ENCODE measurements at places on chromosomes 3 and 15.

DNA sequence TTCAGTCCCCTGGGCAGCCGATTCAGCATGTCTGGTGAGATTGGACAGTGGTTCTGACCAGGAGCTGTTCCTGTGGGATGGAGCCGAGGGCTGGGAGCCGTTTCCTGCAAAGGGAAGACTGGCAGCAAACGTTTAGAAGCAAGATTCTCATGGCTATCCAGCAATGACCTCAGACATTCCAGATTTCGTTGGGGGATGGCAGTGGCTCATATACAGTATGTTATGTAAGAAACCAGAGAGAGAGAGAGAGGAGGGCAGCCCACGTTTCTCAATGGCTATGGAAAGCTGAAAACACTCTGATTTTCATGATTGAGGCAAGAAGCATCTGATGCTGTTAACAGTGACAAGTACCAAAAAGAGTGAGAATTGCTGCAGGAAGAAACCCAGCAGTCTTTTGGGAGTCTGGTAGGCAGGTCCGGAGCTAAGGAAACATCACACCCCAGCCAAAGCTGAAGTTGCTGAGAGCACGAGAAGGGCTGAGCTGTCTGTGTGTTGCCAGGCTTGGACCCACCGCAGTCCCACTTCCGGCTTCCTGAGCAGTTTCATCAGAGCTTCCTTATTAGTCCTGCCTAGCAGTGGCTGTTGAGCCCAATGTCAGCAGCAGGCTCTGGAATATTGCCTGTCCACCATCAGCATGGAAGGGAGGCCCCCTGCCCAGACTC is 25.6 kb upstream of the VPS8 start:
- peak overlapping the region; percentile 19 for H3K4me3 ChIP-seq
- H3K27me3 ChIP-seq = peaks cover 6% of the 10 kb centered on the region
- no peak overlapping the region for H3K27ac ChIP-seq
- peaks cover 21% of the 10 kb centered on the region for H3K4me1 ChIP-seq
- no peaks in the 10 kb centered on the region for H3K36me3 ChIP-seq

- peaks cover 33% of the 10 kb centered on the region for H3K27me3 ChIP-seq
- peaks cover 10% of the 10 kb centered on the region for H3K4me1 ChIP-seq
- H3K36me3 ChIP-seq = no peaks in the 10 kb centered on the region
- H3K4me3 ChIP-seq = no peak overlapping the region
Observed at GRCh38 chr15:59400103-59400813, 27.6 kb upstream of the MYO1E start.

- no peaks in the 10 kb centered on the region for H3K27me3 ChIP-seq
- H3K27ac ChIP-seq = no peak overlapping the region
- peaks cover 5% of the 10 kb centered on the region for H3K4me1 ChIP-seq
Observed at GRCh38 chr3:65939801-65940246, 98.9 kb downstream of the MAGI1 start.

DNA sequence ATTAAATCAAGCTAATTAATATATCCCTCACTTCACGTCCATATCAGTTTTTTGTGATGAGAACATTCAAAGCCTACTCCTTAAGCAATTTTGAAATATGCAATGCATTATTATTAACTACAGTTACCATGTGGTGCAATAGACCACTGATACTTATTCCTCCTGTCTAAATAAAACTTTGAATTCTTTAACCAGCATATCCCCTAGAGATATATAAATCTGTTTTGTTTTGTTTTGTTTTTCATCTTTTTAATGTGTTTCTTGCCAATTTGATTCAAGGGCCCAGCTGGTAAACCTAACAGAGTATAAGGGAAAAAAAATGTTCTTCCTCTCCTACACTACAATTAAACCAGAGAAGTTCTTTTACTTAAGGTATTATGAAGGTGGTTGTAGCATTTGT is 524.2 kb downstream of the NAALADL2 start:
- no peak overlapping the region for H3K27ac ChIP-seq
- H3K27me3 ChIP-seq = no peaks in the 10 kb centered on the region
- no peak for DNase-seq
- H3K4me1 ChIP-seq = no peaks in the 10 kb centered on the region
- H3K4me3 ChIP-seq = no peak overlapping the region

GRCh38 chr3:140167600-140168281 is 232.8 kb downstream of the CLSTN2 start:
- H3K4me3 ChIP-seq = no peak overlapping the region
- no peaks in the 10 kb centered on the region for H3K4me1 ChIP-seq

GRCh38 chr3:57157545-57157944 is 7.6 kb downstream of the IL17RD start:
- peaks cover 58% of the 10 kb centered on the region for H3K27me3 ChIP-seq
- no peak overlapping the region for H3K27ac ChIP-seq
- H3K4me1 ChIP-seq = peaks cover 9% of the 10 kb centered on the region
- DNase-seq = no peak
- H3K4me3 ChIP-seq = no peak overlapping the region

DNA sequence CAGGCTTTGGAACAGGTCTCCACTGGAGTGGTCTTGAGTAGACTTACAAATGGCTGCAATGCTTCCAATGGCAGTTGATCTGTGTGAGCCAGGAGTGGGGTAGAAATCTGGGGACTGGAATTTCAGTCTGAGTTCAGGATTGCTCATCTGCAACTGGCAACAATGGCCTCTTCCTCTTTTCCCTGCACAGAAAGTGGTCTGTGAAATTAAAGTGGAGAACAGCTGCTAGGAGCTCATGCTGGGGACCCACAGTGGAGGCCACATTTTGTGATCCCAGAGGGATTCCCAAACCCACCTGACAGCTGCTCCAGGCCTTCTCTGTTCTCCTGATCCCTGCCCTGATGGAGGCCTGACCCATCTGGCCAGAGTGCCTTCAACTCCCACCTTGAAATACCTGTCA is 49.6 kb downstream of the CEMIP start:
- no peak overlapping the region for H3K4me3 ChIP-seq
- no peak for DNase-seq
- no peaks in the 10 kb centered on the region for H3K4me1 ChIP-seq
- no peaks in the 10 kb centered on the region for H3K36me3 ChIP-seq
- no peak overlapping the region for H3K27ac ChIP-seq

DNA sequence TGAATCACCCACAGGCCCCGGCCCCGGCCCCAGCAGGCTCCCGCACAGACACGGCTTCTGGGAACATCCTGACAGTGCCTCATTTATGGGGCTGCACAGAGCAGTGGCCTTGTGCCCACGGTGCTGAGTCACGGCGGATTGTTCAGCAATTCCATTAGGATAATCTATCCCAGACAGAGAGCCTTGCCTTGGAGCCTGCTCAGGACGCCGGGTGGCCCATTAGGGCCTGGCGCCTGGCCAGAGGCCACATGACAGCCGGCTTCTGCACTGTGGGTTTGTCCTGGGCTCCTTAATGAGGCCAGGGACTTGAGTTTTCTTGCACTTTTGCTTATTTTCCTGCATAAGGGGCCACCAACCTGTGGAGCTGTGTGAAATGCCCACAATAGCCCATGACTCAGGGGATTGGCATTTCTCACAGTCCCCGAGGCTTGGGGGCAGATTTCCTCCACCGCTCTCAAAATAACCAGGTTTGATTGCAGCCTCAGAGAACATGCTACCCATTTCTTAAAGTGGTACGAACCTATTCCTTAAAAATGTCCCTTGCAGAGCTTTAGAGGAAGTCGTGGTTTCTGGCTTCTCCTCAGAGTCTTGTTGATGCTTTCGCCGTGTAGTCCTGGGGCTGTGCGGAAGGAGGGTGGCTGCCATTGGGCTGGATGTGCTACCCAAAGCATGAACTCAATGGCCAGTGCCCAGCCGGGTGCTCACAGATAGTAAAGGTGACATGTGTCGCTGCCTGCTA is 19.0 kb downstream of the SYNM start:
- no peak for DNase-seq
- H3K4me1 ChIP-seq = no peaks in the 10 kb centered on the region
- no peak overlapping the region for H3K27ac ChIP-seq
- H3K4me3 ChIP-seq = no peak overlapping the region
- no peaks in the 10 kb centered on the region for H3K36me3 ChIP-seq
- H3K27me3 ChIP-seq = peaks cover 5% of the 10 kb centered on the region

- H3K4me1 ChIP-seq = peaks cover 48% of the 10 kb centered on the region
- no peaks in the 10 kb centered on the region for H3K27me3 ChIP-seq
- no peak overlapping the region for H3K4me3 ChIP-seq
- peak overlapping the region; percentile 27 for H3K27ac ChIP-seq
Observed at GRCh38 chr15:75058127-75058905, 34.9 kb downstream of the PPCDC start.

- DNase-seq = no peak
- no peak overlapping the region for H3K4me3 ChIP-seq
- H3K27ac ChIP-seq = no peak overlapping the region
- peaks cover 6% of the 10 kb centered on the region for H3K27me3 ChIP-seq
Observed at GRCh38 chr15:93982226-93982727, 249.1 kb upstream of the MCTP2 start.

DNA sequence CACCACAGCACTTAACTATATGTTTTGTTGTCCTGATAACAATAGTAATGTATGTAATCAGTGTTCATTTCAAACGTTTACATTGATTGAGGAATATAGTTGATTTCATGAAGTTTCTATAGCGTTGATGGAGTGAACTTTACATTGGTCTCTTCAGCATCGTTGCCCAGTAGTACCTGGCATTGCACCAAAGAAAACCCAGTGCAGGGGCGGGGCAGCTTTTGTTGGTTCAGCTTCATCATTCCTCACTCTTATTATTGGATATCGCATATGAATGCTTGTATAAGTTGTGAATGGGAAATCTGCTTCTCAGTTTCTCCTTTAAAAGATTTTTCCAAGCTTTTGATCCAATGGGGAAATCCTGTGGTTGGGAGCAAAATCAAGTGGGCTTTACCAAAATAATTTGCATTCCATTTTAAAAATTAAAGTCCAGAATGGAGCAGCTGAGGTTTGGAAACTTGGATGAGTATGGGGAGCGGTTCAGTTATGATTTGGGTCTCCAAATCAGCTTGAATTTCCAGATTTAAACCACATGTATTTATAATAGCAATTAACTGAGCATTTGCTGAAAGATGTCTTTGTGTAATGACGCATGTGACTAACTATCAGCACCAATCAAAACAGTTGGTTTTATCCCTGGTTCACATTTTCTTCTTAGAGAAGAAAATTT is 213.7 kb downstream of the ALCAM start:
- no peak overlapping the region for H3K27ac ChIP-seq
- no peak for DNase-seq
- no peaks in the 10 kb centered on the region for H3K27me3 ChIP-seq
- no peak overlapping the region for H3K4me3 ChIP-seq
- H3K36me3 ChIP-seq = no peaks in the 10 kb centered on the region

DNA sequence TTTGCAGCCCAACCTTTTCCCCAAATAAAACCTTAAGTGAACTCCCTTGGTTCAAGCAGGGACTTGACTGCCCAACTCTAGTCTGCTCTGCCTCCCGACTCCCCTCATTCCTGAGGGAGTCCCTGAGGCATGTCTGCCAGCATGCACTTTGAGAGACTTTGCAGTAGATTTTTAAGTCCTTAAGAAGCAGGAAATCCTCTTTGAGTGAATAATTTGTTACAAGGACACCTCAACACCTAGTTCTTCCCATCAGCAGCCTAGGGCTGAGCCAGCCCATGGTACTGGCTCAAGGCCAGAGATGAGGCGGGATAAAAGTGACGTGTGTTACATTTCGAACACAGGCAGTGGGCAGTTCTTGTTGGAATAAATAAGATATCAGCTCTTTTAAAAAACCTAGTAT is 204.3 kb upstream of the SLC2A2 start:
- H3K4me3 ChIP-seq = no peak overlapping the region
- DNase-seq = no peak
- H3K27ac ChIP-seq = no peak overlapping the region
- no peaks in the 10 kb centered on the region for H3K27me3 ChIP-seq
- peaks cover 52% of the 10 kb centered on the region for H3K36me3 ChIP-seq
- peaks cover 35% of the 10 kb centered on the region for H3K4me1 ChIP-seq

GRCh38 chr3:30693470-30694120 is 87.2 kb downstream of the TGFBR2 start:
- no peak overlapping the region for H3K27ac ChIP-seq
- no peaks in the 10 kb centered on the region for H3K27me3 ChIP-seq
- peaks cover 76% of the 10 kb centered on the region for H3K36me3 ChIP-seq

- DNase-seq = no peak
- no peak overlapping the region for H3K4me3 ChIP-seq
- no peaks in the 10 kb centered on the region for H3K36me3 ChIP-seq
Observed at GRCh38 chr15:47588958-47589357, 128.3 kb upstream of the SEMA6D start.

GRCh38 chr3:195866686-195867511 is 41.5 kb downstream of the TNK2 start:
- no peak overlapping the region for H3K4me3 ChIP-seq
- no peak overlapping the region for H3K27ac ChIP-seq
- DNase-seq = no peak

GRCh38 chr3:16441371-16441875 is 72.1 kb downstream of the RFTN1 start:
- H3K4me1 ChIP-seq = peaks cover 13% of the 10 kb centered on the region
- H3K27me3 ChIP-seq = no peaks in the 10 kb centered on the region
- H3K36me3 ChIP-seq = peaks cover 6% of the 10 kb centered on the region
- no peak overlapping the region for H3K4me3 ChIP-seq
- no peak for DNase-seq
- H3K27ac ChIP-seq = no peak overlapping the region

DNA sequence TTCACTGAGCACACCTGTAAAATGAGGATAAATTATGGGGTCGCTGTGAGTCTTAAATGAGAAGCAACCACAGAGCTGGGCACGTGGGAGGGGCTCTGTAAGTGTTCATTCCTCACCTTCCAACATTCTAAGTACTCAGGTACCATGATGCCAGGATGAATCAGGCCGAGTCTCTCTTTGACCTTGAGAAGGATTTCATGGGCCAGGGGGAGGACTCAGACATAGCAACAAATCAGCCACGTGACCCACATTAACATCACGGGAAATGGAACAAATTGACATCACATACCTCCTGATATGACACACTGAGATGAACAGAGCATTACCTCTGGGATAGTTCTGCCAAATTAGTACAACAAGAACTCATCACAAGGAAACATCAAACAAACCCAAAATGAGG is 35.2 kb upstream of the USP3 start:
- no peak for DNase-seq
- peaks cover 18% of the 10 kb centered on the region for H3K4me1 ChIP-seq
- no peaks in the 10 kb centered on the region for H3K36me3 ChIP-seq
- H3K27me3 ChIP-seq = peaks cover 7% of the 10 kb centered on the region
- no peak overlapping the region for H3K27ac ChIP-seq
- H3K4me3 ChIP-seq = no peak overlapping the region

DNA sequence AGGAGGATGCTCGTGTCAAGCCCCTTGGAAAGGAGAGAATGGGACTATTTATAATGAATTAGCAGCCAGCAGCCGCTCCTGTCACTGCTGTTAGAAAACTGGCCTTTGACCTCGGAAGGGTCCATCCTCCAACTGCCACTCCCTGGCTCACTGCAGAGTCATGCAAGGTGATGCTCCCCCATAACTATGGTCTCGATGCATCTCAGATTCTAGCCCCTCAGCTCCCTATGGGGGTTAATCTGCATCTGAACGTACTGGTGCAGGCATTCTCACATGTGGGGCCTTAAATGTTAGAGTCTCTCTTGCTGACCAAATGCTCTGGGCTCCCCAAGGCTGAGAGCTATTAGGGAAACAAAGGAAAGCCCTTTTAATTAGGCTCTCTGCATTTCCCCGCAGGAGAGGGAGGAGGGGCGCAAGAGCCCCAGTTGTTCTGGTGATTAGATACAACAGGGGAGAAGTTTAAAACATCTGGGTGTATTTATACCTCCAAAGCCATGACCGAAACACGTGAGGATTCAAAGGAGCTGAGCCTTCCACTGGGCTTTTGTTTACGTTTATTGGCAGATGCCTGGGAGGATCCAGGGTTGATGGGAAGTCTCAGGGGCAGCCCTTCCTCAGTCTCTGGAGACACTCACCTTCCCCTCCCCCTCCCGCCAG is 182.5 kb downstream of the OPA1 start:
- DNase-seq = no peak
- H3K4me1 ChIP-seq = peaks cover 9% of the 10 kb centered on the region
- H3K36me3 ChIP-seq = no peaks in the 10 kb centered on the region
- peaks cover 39% of the 10 kb centered on the region for H3K27me3 ChIP-seq
